ENCODE measurements at places on chromosomes 1 and 21.

DNA sequence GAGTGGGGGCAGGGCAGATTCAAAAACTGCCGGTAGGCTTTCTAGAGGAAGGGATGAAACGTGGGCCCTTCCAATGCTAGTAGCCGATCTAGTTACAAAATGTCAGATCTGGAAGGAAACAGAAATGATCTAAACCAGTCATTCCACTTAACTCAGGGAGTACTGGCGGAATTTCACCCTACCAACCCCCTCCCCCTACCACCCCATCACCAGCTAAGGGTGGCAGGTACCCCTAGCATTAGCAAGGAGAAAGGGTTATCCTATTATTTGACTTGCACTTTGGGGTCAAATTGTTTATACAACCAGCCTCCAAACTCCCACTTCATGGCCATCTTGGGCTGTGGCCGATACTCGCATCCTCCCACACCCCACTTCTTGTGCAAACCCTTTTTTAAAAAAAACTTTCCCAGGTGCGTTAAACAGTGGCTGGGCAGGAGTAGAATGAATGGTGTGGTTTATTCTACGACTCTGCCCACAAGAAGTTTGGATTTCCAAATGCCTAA, 644 bp upstream of the MRPL24 start:
- no peak for DNase-seq

DNA sequence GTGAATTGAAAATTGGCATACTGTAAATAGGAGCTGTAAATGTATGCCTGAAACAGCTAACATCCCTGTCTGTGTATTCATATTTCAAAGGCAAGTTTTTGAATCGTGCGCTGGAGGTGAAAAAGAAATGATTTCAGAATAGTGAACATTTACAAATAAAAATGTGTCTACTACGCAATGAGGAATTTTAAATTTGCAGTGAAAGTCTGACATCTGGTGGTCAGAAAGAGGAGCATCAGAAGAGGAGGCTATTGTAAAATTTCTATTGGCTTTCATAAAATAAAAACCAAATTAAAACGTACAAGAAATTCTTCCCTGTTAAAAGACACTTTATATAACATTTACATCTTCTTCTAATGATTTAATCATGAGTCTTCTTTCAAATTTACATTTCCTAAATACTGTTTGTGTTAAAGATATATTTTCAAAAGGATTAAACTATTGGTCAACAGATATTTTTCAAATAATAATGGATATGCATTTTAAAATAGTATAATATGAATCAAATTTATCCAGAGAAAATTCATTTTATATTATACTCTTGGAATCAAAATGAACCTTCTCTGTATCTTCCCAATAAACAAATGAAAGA, 113.7 kb upstream of the RRP15 start:
- no peak for DNase-seq

GRCh38 chr1:93999840-94000415, 90.7 kb upstream of the GCLM start:
- DNase-seq: no peak

GRCh38 chr1:27145934-27146354, 9.0 kb downstream of the SLC9A1 start:
- DNase-seq: no peak

DNA sequence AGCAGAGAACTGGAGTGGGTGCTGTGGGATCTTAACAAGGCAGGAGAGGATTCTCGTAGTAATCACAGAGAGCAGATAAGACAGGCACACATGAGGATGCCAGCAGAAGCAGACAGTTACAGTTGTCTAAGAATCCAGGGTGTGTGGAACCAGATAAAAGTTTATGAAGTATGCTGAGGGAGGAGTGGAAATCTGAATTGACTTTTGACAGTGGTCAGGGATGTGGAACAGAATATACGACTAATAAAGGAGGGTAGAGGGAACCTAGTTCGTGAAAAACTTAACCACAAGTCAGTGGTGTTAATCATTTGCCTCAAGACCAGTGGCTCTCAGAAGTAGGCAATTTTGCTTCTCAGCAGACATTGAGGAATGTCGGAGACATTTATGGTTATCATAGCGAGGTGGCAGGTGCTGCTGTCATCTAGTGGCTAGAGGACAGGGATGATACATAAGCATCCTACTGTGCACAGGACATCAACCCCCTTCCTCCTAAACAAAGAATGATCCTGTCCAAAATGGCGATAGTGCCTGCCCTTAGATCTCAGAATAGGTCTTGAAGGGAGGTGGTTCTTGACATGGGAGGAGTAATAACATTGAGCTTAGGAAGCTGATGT, 3.0 kb downstream of the LRRC8D start:
- no peak for DNase-seq

DNA sequence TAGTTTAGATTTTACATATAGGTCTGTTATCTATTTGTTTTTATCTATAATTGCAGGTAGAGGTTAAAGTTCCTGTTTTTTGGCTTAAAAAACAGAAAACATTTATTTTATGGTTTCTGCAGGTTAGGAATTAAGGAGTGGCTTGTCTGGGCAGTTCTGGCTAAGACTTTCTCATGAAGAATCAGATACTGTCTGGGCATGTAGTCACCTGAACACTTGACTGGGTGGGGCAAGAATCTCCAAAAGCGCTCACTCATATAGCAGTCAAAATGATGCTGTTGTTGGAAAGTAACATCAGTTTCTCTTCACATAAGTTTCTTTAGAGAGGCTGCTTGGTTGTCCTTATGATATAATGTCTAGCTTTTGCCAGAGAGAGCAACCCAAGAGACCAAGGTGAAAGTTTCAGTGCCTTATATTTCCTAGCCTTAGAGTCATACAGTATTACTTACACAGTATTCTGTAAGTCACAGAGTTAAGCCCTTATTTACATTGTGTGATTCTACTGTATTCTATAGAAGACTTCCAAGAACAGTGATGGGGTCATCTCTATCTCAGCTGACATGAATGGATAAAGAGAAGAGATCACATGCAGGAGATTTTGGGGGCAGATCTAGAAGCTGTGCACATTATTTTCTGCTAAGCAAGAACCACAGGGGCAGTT, 125.4 kb upstream of the GPR52 start:
- DNase-seq: no peak

DNA sequence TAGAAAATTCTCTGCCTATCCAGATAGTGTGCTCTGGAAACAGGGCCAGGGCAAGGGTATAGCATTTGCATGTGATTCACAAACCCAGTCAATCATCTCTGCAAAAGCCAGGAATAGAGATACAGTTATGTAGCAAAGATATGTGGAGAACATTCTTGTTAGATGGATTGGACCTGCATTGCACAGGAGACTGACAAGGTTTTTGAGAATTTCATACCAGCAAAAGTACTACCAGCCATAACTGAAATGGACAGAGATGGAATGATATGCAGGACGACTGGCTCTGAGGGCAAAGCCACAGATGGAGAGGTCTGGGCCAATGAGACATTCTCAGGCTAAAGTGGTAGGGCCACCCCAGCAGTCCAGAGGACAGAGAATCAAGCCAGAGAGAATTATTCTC, 24.7 kb downstream of the SCMH1 start:
- no peak for DNase-seq

All from stimulated activated CD8-positive, alpha-beta memory T cell treated with anti-CD3 and anti-CD28 coated beads, Interleukin-2, amount 100 ng/mL, for 1 hour (primary cell).